ENCODE measurements at places on chromosomes 3 and 15.

DNA sequence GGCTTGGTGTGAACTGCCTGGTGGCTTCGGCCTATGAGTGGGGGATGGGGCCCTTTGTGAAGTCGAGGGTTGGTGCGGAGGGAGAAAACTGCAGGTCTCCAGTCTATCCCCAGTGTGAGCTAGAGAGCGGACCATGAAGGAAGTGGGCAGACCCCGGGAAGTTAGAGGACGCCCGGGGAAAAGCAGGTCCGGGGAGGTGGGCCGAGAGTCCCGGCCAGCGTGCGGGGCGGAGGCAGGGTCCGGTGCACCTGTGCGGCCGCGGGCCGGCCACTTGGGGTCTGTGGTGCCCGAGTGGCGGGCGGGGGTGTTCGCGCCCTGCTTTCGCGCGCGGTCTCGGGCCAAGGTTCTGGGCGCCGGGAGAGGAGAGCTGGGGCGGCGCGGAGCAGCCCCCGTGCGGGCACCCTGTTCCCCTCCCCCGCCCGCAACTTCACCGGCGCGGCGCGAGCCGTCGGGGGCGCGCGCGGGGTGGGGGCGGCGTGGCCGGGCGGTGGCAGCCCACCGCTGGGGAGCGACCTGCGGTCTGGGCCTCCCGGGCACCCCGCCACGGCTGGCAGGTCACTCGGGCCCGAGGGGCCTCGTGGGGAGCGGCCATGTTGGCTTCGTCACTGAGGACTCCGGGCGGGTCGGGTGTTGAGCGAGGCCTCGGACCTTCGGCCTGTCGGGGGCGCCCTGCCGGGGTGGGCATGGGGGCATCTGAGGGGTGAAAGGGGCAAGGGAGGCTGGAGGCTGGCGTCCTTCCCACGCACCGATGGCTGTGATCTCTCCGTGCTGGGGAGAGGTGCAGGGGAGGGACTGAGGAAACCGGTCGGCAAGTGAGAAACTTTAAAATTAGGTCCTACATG is 4.8 kb downstream of the UBE2E1 start:
- peak; percentile 75 for DNase-seq

DNA sequence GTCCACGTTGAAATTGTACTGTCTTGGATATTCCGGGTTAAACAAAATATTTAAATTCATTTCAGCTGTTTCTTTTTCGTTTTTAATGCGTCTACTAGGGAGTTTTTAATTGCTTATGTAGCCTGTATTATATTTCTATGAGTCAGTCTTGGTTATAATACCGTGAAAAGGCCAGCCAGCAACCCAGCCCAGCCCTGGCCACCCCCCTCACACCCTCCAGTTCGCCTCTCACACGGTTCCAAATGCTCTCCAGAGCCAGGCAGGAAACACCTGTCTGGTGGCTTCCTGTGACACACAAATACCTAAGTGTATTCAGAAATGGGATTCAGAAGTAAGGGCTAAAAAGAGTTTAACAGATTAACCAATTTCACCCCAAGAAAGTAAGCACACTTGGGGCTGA is 4.4 kb downstream of the SH3BP5 start:
- no peak for DNase-seq

DNA sequence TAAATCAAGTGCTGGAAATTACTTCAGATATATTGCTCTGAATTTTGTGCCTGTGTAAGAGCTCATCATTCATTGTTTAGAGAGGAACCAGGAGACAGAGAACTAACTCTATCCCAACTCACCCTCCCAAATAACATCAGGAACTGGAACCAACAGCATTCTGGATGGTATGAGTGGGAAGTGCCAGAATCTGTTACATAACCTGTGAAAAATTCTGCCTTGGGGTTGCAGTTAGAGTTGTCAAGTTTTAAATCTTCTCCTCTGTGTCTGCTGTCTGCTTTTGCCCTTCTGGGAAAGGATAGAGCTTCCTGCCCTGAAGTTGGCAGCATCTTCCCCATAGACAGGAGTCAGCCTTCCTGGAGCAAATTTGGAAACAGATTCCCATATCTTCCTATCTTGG is 41.2 kb downstream of the TIMP4 start:
- DNase-seq: no peak

DNA sequence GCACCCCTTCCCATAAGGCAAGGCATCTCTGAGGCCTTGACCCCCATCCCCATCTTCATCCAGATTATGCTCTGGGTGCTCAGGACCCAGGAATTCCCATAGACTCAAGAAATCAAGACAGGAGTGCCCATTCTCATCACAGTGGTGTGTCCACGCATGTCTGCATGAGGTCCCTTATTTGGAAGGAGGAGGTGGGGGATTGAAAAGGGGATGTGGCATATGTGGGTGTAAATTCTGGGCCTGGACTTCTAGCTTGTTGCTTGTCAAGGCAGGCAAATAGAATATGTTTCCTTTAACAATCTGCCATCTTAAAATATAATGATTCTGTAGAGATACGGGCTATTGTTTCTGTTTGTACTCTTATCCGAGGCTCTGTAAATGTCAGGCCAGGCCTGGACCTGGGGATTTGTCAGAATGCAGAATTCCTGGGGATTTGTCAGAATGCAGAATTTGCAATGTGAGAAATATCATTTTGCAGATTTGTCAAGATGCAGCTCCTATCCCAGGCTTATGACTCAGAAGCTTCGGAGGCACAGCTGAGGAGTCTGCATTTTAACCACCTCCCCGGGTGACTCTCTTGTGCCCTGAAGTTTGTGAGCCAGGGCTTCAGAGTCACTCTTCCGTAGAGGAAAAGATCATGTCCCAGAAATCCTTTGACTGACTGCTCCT is 157.8 kb downstream of the SV2B start:
- no peak for DNase-seq

GRCh38 chr15:36557364-36557763 is 22.1 kb upstream of the CDIN1 start:
- DNase-seq: no peak

- no peak for DNase-seq
Observed at GRCh38 chr3:37991823-37992222, 1.2 kb downstream of the VILL start.

- DNase-seq: no peak
Observed at GRCh38 chr3:159792070-159792469, 196.6 kb upstream of the IL12A start.

GRCh38 chr3:48935530-48935929 is 16.9 kb downstream of the ARIH2 start:
- DNase-seq: no peak

DNA sequence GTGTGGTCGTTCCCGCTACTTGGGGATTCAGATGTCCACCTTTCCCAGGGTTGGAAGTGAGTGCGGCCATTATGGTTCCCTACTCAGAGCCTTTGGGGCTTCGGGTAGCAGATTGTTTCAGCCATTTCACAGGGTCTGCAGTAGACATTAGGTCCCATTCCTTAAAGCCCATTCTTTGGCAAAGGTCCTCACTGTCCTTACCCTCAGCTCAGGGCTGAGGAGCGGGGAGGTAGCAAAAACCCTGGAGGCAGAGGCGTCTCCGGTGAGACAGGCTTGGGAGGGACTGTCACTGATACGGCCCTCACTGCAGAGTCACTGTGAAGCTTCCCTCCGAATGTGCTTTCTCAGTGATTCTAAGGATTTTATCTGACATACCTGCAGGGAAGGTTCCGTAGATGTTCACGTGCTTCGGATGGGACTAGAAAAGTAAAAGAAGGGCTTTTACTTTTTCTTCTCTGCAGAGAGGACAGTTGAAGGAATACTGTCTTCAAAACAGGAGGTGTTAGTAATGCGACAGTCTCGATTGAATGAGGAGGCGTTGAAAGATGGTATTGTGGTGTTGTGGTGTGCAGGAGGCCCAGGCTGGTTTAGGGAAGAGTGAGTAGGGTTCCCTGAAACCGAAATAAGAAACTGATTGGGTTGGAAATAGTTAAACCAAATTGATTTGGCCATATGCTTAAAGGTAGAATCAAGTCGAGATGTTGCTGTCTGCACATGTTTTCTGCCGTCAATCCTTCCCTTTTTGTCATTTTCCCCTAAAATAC is 630 bp downstream of the ATP6V1A start:
- no peak for DNase-seq

DNA sequence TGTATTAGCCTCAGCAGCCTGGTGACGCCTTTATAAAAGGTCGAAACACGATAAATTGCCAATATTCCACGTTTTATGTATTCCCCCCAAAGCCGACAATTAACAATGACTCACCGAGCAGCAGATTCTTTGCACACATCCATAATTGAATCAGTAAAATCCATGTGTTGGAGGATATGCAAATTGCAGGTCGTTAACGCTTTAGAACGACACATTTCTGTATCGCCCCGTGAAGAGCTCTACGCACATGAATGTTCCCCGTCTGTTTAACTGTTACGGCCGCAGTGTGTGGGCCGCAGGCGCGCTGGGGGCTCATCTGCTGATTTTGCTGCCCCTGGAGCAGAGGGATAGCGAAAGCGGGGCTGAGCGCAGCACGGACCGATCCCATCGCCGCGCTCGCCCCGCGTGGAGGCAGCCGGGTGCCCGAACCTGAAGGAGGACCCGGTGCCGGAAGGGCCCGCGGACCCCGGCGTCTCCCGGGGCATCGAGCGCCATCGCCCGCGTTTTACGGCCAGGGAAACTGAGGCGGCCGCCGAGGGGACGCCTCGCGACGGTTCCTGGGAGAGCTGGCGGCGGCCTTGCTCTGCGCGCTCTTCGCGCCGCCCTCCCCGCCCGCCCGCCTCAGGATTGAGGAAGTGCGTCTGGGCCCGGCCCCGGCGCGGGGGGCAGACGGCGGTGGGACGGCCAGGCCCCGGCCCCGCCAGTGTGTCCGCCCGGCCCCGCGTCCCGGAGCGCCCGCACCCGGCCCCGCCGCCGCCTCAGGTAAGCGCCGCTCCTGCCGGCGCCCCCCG is at the start of gene LRRK1:
LRRK1 (plus strand) TSS at position 668 of the 791 bp plus-strand sequence. CDS start 5,276 bp downstream, outside the sequence.
- DNase-seq: peak; percentile 55

DNA sequence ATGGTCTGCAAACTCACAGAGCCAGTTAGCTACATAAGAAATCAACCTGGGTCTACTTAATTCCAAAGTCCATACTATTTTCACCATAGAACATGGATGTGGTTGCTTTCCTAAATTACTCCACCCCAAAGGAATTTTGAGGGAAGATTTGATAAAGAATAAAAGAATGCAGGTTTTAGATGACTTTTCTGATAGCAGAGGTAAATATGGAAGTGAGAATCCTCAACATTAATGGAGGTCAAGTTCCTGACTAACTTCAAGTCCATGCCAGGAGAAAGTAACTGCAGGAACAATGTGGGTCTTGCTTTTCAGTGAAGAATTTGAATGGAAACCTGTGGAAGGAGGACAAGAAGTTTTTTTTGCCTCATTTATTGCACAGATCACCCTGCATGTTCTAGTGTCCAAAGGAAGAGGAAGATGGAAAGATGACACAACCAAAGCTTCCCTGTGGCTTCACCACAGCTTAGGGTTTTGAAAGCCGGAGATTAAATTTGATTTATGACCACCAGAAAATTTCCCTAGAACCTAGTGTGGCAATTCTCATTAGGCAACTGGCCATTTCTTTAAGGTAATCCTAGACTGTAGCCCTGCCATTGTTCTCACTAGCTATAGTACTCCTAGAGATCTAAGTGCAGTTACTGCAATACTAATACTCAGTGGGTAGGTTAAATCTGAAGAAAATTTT is 429.7 kb downstream of the RAP2B start:
- DNase-seq: no peak

- DNase-seq: no peak
Observed at GRCh38 chr15:64856429-64857145, 14.9 kb downstream of the PLEKHO2 start.

- DNase-seq: no peak
Observed at GRCh38 chr3:188041193-188041592, 112.8 kb upstream of the LPP start.

DNA sequence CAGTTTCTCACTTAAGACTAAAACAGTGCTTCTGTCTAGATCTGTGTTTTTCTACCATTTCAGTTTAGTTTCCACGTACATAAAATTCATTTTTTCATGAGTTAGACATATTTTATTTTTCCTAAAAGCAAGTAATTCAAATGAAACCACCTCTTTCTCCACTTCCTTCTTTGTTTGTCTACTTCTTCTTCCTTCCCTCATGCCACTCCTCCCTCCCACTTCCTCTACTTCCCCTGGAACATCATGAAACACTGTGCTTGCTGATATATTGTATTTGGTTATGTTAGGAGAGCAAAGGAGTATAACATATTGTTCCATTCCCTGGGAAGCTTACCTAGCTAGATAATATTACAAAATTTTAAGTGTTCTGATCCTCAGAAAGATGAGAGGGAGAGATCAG is 36.7 kb upstream of the GOLGA8B start:
- no peak for DNase-seq

GRCh38 chr3:86938416-86939105 is 52.4 kb downstream of the VGLL3 start:
- DNase-seq: no peak

DNA sequence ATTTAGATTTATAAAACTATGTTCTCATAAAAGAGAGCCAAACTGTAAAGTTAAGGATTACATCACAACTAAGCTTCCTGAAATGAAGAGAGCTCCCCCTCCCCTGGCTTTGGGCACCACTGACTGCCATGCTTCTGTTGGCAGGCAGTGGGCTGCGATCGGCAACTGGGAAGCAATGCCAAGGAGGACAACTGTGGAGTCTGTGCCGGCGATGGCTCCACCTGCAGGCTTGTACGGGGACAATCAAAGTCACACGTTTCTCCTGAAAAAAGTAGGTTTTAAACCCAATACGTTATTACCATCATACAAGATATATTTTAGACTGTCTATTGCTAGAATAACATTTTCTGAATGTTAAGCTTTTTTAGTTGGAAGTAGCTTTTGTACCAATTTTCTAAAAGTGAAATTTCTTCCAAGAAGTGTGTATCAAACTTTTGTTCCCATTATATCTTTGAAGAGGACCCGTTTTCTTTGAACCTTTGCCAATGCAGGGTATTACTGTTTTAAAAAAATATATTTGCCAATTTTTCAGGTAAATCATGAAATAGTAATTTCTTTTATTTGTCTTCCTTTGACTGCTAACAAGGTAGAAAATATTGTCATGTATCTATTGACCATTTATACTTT is 184.1 kb downstream of the ADAMTSL3 start:
- no peak for DNase-seq

- DNase-seq: peak; percentile 29
Observed at GRCh38 chr3:41418961-41419691, 219.8 kb downstream of the CTNNB1 start.

DNA sequence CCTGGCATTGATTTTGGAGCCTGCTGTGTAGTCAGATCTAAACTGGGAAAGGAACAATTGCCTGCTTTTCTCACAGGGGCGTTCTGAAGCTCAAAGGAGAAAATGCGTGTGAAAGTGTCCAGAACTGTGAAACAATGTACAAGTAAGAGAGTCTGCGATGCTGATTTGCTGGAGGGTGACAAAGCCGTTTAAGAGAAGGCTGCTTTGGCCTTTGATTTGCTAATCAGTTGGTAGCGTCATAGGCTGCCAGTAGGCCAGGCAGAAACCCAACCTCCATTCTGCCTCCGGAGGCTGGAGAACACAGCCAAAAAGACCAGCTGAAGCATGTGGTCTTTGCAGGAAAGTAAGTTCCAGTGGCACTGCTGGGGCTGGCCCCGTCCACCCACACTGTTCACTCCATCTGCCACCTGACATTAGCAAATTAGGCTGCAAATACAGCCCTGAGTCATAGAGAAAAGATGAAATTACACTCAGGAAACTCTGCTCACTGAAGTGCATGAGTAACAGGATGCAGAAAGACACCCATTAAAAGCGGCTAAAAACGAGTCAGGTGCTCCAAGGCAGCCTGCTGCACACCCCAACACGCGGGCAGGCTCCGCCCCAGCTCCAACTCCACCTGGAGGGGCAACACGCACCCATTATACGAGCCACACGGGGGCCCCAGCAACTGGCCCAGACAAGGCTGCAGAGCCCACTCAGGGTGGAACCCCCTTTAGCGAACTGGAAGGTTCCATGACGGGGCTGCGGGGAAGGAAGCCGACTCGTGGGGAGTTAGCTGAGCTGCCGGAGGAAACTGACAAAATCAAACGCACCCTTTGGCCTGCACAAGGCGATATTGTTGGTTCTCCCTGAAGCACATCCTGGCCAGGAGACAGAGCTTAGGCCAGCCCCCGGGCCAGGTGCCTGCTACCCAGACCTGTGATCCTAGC is 31.6 kb downstream of the ZDHHC19 start:
- peak; percentile 89 for DNase-seq

All from activated naive CD8-positive, alpha-beta T cell treated with anti-CD3 and anti-CD28 coated beads, Interleukin-2, amount 10 ng/mL, durations not matched to agents 7 days and 5 days (primary cell).